ENCODE measurements at places on chromosomes 13 and 19. TPM values are rescaled to one million over a fixed set of nuclear protein-coding genes. Genes with fewer than 3 reads are reported as not detected.

DPP9 gene
- 63.2 TPM for total RNA-seq

LILRB1 gene
- not detected for total RNA-seq

DNA sequence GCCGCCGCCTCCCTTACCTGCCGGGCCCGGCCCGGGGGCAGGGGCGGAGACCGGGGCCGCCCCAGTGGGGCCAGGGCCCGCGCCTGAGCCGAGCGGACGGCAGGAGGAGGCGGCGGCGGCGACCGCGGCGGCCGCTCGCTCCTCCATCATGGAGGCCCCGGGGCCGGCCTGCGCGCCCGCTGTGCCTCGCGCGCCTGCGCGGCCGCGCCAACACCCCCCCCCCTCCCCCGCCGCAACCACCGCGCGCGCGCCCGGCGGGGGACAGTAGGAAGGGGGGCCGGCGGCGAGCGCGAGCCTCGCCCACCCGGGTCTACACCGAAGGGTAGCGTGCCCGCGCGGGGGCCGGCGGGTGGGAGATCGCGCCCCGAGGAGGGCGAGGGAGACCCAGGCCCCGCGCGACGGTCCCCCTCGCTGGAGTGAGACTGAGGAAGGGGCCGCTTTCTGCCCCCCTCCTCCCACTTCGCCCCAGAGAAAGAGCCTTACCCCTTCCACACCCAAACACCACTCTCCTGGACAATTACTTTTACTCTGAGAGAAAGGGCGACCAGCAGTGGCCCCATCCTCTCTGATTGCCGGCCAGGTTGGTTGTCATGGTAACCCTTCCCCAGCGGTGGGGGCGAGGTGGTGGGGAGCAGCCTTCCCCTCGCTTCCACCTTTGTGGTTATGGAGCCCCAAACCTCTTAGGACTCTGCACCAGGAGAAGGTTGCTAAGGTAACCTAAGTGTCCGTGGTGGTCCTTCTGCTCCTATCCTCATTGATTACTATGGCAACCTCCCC is at the start of gene STRN4:
STRN4 (minus strand) TSS at position 170 of the 777 bp plus-strand sequence; CDS start at position 150, 20 bp downstream.
- DNase-seq, result peak; percentile 59
- H3K4me3 ChIP-seq, result peak within 1 kb of the TSS; percentile 99
- H3K36me3 ChIP-seq, result peaks cover 4% of the 10 kb centered on the region
- H3K27me3 ChIP-seq, result no peaks in the 10 kb centered on the region
- no peaks in the 10 kb centered on the region for H3K4me1 ChIP-seq

GRCh38 chr19:23287620-23288019 is 37.4 kb upstream of the ZNF724 start:
- H3K27me3 ChIP-seq, result no peaks in the 10 kb centered on the region
- H3K4me1 ChIP-seq, result no peaks in the 10 kb centered on the region
- no peaks in the 10 kb centered on the region for H3K36me3 ChIP-seq
- DNase-seq, result no peak

GRCh38 chr19:11538232-11539036 is at the start of gene CNN1:
Gene CNN1 (plus strand): TSS chr19:11538851. CDS start chr19:11538928, 77 bp downstream.
- H3K4me1 ChIP-seq, result peaks cover 4% of the 10 kb centered on the region
- no peaks in the 10 kb centered on the region for H3K36me3 ChIP-seq

- no peaks in the 10 kb centered on the region for H3K27me3 ChIP-seq
- peaks cover 15% of the 10 kb centered on the region for H3K36me3 ChIP-seq
- no peak overlapping the region for H3K27ac ChIP-seq
- DNase-seq, result no peak
- no peak overlapping the region for H3K4me3 ChIP-seq
Measured at GRCh38 chr19:54457773-54458647, 5.6 kb downstream of the LENG9 start.

All from Caco-2 (cell line).